Stimulated activated naive CD4-positive, alpha-beta T cell treated with Interleukin-2 at 50 U/mL for 16 hours (primary cell): ENCODE measurements at places on chromosomes 6 and 20.

GRCh38 chr20:17500826-17501225 lies 30.4 kb downstream of the BFSP1 start:
- DNase-seq: no peak

DNA sequence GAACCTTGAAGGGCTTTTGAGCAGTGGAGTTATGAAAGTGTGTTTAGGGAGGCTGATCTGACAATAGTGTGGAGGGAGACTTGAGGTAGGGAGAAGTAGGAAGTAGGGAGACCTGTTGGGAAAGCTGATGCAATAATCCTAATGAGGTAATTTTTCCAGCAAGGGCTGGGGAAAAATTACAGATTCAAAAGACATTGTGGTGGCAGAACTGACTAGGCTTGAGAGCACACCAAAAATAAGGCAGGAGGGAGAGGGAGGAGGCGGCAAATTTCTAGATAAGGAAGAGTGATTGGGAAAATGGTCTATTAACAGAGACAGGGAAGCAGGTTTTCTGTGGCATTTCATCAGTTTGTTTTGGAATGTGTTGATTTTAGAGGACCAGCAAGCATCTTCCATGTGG lies 5.5 kb downstream of the PRRT1 start:
- DNase-seq: no peak

GRCh38 chr6:55902796-55903195 lies 27.4 kb upstream of the BMP5 start:
- DNase-seq: no peak

DNA sequence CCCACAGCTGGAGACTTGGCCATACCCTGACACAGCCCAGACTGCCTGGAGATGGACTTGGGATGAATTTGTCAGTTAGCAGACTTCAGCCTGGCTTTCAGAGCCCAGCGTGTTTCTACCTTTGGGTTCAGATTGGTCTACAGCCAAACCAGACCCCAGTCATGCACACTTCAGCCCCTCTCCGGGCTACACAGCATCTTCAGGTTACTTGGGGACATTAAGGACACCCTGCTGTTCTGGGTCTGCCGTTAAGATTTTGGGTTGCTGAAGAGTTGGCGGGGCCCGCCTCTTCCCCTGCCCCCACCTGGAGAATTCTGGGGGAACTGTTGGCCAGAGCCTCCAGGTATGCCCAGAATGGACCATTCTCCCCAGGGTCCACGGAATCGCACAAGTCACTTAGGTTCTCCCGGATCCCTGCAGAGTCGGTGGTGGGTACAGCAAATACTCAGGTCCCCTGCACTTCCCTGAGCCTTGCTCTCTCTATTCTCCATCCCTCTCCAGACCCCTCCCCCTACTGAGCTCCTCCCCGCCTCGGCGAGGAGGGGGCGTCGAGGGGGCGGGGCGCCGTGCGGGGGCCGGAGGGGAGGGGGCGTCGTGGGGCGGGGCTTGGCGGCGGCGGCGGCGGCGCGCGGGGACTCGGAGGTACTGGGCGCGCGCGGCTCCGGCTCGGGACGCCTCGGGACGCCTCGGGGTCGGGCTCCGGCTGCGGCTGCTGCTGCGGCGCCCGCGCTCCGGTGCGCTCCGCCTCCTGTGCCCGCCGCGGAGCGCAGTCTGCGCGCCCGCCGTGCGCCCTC lies at the start of gene PTK7:
Gene PTK7, plus strand, starts transcription at position 645 of the 794 bp plus-strand sequence. CDS start 175 bp downstream, outside the sequence.
- DNase-seq: no peak

- DNase-seq: no peak
These were observed 150.3 kb downstream of the TMEM242 start for GRCh38 chr6:157172830-157173536.

GRCh38 chr20:9837634-9838033 lies 1.2 kb downstream of the PAK5 start:
- no peak for DNase-seq

- DNase-seq: no peak
These were observed 186.2 kb downstream of the CDH26 start for GRCh38 chr20:60144404-60144803.

DNA sequence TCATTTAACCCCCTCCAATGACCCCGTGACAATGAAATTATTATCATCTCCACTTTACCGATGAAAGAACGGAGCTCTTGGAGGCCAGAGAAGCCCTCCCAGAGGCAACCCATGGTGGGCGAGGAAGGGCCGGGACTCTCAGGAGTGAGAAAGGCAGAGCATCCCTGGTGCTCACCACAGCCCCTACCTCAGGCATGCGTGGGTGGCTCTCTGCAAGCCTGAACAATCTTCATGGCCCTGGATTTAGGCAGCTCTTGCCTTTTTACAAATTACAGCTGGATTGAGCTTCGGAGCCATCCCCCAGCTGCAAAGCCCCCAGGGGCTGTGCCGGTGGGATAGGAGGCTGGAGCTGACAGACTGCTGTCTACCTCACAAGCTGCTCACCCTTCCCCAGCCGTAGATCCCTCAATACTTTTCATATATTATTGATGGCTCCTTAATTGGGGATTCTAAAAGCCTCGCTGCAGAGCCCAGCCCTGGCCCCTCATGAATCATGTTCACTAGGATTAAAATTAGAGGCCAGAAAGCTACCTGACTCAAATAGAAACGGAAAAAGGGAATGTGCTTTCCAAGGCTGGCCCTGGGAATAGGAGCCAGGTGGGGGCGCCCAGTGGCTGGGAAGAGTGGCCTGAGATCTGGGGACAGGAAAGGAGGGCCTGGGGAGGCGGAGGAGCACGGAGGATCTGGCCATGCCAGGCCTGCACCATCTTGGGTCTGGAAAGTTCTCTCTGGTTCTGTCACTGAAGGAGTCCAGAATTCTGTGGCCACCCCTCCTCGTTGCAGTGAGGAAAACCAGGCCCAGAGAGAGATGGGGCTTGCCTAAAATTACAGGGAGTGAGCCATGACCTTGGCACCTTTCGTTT lies 29.1 kb downstream of the CPNE5 start:
- DNase-seq: no peak

DNA sequence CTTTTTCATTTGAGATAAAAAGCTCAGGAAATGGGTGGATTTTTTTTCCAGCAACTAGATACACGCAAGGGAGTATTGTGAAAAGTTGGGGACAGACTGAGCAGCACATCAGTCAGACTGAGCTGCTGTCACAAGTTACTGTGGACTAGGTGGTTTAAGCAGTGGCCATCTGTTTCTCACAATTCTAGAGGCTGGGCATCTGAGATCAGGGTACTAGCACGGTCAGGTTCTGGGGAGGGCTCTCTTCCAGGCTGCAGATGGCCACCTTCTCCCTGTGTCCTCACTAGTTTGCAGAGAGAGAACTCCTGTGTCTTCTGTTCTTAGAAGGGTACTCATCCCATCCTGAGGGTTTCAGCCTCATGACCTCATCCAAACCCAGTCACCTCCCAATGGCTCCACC lies 178.3 kb downstream of the SYNDIG1 start:
- no peak for DNase-seq

DNA sequence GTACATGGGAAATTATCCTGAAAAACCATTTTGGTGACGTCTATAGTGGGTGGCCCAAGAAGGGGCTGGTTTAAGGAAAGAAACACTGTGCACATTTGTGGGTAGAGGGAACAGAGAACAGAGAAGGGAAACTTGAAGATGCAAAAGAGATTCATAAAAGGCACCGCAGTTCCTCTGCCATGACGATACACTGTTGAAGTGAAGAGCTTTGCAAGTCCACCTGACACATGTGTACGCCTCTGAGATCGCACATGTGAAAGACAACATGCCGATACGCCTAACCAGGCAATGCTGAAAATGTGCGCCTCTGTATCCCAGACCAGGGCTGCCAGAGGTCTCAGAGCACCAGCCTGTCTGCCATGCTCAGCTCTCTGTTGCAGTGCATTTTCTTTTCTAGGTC lies 180.9 kb downstream of the KIF16B start:
- DNase-seq: no peak

DNA sequence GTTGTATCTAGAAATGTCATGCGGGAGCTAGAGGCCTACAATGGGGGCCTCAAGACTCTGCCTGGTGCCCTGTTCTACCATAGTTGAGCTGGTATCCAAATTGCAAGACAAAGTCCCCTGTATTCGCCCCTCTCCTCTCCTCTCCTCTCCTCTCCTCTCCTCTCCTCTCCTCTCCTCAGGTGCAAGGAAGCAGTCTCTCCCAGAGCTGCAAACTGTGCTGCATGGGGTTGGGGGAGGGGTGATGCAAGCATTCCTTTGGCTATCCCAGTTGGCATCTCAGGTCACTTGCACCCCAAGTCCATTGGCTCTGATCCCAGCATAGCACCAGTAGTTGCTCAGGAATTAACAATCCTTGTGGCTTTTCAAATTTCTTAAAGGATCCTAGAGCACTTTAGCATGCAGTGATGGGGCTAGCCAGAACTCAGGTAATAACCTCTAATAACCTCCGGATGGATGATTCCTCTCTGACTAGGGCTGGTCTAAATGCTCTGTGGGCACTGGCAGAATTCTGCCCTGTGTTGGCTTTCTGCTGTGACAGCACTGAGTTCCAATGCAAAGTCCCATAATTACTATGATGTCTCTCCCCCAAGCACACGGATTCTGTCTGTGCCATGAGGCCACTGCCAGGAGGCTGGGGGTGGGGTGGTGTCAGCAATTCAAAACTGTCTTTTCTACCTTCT lies 35.3 kb downstream of the TAF11 start:
- DNase-seq: no peak

DNA sequence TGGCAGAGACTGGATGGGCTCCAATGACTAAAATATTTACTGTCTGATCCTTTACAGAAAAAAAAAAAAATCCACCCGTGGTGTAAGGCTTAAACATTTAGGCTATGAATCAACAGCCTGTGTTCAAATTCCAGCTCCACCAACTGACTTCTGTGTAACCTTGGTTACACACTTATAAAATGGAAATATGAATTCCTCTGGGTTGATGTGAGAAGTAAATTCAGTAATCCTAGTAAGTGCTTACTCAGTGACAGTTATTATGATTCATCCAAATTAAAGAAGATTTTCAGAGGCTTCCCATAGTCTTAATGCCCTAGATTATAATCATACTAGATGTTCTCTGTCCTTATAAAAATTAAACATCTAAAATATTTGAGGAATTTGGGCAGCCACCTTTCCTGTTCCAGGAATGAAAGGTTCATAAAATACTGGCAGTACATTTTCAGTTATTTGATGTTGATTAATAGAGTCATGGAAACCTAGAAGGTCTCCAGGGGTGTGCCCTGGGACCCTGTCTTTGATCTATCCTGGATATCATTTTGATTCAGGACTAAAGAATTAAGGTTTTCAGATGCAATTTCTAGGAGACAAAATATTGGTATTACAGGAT lies 180.3 kb upstream of the ZNF217 start:
- DNase-seq: no peak

- DNase-seq: no peak
These were observed 53.7 kb downstream of the JARID2 start for GRCh38 chr6:15299430-15300131.

DNA sequence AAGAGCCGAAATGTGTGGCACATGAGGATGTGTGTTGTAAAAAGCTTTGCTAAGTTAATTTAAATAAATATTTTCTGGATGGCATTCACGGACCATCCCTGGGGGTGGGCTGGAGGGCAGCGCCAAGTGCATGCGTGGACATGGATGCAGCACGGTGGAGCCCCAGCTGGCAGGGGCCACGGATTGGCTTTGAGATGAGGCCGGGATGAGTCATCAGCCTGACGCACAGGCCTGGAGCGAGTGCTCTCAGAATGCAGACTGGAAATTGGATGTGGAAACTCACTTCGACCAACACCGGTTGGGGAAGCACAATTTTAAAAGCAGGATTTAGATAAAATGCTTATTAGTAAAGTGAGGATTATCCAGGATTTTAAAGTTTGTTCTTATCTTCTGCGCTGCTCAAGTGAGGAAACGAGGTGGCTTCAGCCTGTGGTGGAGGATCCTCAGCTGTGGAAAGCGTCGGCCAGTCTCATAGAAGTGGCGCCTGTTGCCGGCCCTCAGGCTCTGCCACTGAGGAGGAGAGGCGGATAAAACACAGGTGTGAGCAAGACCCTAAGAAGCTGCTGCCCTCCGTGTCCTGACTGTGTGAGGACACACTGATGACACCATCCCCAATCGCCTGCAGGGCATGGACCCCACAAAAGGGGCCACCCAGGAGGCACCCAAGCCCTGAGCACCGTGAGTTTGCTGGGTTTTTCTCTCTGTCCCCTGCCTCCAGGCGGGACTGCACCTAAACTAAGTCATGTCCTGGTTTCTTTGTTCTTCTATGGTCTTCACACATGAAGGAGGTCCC lies 279.7 kb downstream of the CDH4 start:
- DNase-seq: no peak

- no peak for DNase-seq
These were observed 104.8 kb upstream of the ECI2 start for GRCh38 chr6:4240148-4240547.

DNA sequence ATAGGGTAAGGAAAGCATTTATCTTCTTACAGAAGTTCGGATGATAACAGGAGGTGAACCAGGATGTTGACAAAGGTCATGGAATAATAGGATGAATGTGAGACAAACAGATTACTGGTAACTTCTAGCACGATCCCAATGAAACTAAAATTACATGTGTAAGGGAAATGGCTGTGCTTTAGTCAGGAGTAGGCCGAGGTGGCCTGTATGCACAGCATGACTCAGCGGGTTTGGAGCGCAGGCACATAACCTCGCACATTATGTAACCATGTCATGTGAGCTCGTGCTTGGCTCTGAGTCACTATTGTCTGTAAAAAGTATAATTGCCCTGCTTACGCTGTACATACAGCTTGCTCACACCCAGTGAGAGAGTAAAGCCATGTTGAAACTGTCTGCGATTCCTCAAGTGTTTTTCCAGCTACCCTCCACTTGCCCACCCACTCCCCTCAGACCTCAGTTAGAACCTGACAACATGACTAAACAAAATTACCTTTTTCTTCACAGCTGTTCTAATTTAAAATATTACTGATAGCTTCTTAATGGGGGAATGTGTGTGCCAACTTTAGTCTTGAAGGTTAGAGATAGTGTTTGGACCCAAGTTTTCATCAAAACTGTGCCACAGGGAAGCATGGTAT lies 8.2 kb downstream of the CYB5R4 start:
- no peak for DNase-seq

DNA sequence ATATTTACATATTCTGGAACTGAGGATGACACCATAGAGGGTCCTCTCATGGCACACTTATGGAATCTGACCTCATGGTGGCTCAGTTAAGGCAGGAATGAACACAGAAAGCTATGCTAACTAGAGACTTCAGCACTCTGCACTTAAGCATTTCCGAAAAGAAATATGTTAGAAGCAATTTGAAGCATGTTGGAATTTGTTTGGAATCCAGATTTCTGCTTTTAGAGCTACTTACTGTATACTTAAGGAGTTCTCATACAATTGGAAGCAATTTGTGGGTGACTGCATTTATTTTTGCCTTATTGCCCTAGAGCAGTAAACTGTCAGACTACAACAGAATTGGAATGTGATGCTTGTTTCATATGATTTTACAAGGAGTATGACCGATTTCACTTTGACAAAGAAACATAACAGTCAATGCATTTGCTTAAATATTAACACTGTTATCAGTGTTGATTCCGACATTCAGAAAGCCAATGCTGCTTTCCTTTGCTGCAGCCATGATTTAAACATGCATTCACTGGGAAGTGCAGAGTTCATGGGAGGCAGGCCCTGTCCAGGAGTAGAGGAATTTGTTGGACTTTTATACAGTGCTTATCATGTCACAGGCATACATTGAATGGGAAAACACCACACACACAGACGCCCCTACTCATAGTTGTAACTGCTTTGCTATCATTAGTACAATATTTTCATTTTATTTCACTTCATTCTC lies 244.4 kb downstream of the SAMD5 start:
- no peak for DNase-seq

- DNase-seq: no peak
These were observed 166.3 kb downstream of the KCNQ5 start for GRCh38 chr6:72788188-72788587.
